ENCODE measurements at places on chromosomes 2 and 18.

DNA sequence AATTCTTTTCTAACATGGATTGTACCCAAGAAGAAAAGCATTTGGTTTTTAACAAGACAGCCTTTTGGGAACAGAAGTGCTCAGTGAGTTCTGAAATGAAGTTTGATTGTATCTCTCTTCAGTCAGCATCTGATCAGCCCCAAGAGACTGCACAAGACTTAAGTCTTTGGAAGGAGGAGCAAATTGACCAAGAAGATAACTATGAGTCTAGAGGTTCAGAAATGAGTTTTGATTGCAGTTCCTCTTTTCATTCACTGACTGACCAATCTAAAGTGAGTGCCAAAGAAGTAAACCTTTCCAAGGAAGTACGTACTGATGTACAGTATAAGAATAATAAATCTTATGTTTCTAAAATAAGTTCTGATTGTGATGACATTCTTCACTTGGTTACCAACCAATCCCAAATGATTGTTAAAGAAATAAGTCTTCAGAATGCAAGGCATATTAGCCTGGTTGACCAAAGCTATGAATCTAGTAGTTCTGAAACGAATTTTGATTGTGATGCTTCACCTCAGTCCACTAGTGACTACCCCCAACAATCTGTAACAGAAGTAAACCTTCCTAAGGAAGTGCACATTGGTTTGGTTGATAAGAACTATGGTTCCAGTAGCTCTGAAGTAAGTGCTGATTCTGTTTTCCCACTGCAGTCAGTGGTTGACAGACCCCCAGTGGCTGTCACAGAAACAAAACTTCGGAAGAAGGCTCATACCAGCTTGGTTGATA, 31.2 kb downstream of the ZDBF2 start:
- no peak for DNase-seq

DNA sequence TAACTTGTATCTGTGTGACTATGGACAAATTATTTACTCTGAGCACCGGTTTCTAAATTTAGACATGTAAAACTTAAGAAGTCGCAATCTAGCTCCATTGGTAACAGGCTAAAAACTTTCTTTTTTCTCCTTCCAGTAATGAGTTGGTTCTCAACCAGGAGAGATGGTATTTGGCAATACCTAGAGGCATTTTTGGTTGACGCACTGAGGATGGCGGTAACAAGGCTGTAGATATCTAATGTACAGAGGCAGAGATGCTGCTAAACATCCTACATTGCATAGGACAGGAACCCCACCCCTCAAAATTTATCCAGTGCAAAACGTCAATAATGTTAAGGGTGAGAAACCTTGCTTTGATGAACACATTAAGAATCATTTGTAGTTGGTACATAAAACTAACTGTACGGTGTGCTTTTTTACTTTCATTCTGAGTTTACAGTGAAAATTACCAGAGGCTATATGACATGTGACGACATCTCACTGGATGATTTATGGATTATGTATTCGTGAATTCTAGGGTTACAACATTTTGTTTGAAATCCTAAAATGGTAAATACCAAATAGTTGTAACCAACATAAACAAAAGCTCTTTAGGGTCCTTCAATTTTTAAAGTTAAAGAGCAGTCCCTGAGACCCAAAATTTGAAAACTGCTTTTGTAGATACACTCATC, 91.3 kb downstream of the TLK1 start:
- no peak for DNase-seq

DNA sequence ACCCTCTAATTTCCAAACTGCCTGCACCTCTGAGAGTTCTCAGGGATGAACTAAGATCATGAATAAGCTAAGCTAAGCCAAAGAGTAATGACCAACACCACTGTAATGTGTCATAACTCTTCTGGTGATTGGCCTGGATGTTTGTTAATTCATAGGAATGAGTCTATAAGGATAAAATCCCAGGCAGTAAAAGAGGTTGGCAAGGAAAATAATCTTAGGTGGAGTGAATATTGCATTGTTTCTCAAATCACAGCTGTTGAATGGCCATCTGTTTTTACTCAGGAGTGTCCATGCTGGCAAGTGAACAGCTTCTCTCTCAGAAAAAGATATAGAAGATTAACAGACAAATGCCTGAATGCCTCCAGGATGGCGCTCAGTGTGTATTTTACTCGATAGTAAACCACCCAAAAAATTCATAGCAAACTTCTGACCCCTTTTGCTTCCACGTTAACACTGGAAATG, 60.8 kb upstream of the GLS start:
- no peak for DNase-seq

DNA sequence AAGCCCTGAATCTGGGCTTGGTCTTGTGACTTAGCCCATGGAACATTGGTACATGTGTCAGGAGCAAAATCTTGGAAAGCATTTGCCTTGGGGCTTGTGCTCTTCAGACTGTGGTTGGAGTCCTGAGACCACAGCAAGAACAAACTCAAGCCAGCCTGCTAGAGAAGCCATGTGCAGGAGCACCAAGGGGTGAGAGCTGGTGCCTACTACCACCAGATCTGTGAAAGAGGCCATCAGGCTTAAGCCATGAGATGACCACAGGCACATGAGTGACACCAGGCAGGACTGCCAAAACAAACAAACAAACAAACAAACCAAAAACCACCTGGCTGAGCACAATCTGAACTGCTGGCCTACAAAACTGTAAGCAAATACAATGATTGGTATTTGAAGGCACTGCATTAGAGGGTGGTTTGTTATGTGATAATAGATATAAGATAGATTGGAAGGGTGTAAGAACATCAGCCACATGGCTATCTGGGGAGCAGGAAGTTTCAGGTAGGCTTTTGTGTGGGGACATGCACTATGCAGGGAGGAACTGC, 9.0 kb upstream of the TWIST2 start:
- DNase-seq, result no peak

DNA sequence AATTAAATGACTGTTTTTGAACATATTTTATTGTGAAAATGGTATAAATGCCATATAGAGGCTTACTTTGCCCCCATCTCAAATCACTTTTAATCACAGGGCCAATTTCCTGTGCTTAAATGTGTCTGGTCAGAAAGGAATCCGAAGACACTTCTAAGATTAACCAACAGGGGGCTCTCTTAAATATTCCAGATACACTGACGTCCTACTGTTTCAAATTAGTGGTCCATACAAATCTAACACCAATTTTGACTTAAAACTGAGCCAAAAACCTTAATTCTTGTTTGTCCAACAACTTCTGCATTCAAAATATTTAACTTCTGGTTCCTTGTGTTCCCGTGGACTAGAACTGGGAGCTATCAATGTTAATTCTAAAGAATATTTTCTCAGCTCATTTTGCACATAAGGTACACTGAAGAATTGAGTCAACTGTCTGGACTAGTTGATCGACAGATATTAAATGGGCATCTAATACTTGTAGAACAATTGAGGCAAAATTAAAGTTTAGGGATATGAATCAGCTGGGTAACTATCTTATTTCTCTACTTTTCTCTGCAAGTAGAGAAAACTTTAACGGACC, 557.5 kb downstream of the ARHGAP15 start:
- DNase-seq, result peak; percentile 55

DNA sequence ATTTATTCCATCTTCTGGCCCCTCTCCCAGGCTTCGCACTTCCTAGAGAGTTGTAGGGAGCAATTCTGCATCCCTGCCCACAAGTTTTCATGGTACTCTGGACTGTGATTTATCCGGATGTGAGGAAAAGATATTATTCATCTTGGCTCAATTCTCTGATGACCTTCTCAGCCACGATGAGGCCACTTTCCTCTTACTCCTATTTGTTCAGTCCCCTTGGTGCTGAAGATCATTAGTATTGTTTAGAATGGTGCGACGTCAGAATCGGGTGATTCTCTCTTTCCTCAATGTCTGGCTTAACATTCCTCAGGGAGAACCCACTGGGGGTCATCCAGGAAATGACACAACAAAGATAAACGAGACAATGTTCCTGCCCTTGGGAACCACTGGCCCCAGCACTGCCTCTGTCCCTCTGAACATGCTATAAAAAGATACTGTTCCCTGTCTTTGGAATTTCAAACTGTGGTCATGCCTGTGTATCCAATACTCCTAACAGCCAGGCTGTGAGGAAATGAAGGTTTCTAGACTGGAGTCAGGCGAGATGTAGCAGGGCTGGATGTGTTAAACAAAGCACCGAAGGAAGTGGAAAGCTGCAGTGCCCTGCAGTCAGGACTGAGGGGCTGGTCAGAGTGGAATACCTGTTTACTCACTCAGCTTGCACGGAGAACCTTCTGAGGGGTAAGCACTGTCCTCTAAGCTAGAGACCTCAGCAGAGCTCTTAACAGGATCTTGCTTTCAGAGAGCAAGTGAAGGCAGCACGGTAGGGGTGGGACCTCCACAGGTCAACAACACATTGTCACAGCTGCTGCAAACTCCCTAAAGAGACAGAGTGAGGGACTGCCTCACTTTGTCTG, 12.9 kb upstream of the GLI2 start:
- DNase-seq, result no peak

GRCh38 chr18:49094979-49095632, 144.3 kb upstream of the SMAD7 start:
- DNase-seq, result no peak

DNA sequence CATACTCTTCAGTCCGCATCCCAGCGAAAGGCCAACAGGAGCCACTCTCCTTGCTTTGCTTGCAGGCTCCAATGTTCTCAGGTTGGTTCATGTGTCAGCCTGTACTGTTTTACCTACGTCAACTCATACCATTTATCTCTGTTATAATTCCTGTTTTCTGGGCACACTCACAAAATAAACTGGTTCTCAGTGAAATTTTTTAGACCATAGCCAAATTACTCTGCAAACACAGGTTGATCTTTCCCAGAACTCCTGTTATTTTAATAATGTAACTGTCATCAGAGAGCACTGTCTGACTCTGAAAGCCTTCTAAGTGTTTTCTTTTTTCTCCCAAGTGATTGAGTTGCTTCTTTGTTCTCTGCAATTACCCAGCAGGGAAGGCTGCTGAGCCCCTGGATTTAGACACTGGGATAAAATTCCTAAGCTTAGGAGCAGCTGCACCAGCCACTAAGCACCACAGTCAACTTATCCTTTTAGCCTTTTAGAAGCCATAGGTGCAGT, 111.6 kb upstream of the PIEZO2 start:
- no peak for DNase-seq

DNA sequence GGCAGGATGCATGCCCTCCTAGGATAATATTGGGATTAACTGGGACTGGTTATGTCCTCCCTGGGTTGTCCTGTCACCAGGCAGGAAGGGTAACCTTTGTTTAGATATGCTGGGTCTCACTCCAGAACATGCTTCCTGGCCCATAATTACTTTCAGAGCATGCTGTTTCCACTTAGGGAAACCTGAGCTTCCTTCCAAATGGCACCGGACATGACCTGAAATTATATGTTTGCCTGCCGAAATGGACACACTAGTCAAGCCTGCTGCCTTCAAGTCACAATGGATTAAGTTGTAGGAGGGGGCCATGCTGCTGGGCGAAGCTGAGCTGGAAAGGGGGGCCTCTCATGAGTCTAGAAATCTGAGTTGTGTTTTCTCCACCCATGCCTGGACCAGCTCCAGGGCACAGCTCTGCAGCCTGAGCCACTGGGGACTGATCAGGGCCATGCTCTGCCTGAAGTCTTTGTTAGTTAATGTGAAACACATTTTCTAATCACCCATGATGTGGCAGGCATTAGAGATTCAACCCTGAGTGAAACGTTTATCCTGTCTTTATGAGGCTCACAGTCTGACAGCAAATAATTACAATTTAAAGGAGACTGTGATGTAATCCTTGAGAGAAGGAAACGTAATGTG, 273.3 kb downstream of the TNS1 start:
- no peak for DNase-seq

DNA sequence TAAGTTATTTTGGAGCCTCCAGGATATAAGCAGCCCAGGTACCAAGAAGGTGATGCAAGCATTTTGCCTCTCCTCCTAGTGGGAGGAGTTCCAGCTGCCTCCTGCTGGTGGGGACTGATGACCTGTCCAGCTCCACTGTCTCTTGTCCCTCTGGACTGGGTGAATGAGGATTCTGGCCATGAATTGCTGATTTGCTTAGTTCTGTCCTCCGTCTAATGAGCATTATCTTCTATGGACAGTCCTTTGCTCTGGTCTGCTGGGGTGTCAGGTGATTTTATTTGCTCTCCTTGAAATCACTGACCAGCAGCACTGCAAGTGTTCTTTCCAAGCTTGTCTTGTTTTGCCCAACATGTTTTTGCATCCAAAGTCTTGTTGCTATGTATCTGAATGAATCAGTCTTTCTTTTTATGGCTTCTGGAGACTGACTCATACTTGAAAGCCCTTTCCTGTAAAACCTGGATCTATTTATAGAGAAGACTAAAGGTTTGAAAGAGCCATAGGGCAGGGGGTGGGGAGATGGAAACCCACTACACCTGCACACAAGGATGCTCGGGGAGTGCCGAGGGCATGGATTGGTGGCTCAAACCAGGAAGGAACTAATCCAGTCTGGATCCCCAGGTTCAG, 40.5 kb upstream of the EFHD1 start:
- DNase-seq, result no peak

DNA sequence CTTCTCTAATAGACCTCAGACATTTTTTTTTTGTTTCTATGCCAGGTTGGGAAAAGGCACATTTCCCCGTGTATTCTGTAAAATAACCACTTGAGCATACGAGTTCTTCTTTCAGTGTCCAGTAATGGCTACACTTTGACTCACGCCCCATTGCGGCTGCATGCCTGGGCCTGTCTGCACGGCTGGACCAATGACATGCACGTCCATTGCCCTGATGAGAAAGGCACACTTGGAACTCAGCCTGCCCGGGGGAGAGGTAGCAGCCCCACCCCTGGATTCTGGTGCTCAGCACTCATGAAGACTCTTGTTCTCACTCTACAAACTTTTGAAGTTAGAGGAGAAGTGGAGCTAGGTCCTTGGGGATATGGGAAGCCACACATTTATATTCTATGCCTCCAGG, 5.8 kb downstream of the PCARE start:
- DNase-seq, result no peak

GRCh38 chr2:47060652-47061170, 94.4 kb downstream of the STPG4 start:
- no peak for DNase-seq

GRCh38 chr2:46001741-46002506, 295.3 kb upstream of the EPAS1 start:
- no peak for DNase-seq

Measured in midbrain (tissue), 1 donor.